Upper lobe of right lung (tissue), 1 donor: ENCODE measurements at places on chromosomes 1 and 21.

GRCh38 chr1:17839641-17840196 is 84.6 kb downstream of the ACTL8 start:
- peak; percentile 35 for DNase-seq

DNA sequence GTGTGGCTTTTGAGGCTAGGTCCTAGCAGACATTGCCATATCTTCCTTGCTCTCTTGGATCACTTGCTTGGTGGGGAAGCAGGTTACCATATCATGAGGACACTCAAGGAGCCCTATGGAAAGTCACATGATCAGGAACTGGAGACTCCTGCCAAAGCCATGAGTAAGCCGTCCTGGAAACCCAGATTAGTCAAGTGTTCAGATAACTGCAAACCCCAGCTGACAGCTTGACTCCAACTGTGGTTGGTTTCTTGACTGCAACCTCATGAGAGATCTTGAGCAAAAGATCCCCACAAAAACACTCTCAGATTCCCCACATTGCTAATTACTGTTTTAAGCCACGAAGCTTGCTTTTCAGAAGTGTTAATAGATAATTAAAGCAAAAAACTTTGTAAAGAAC is 58.6 kb downstream of the CACNA1E start:
- DNase-seq = no peak

- no peak for DNase-seq
Measured at GRCh38 chr21:38878379-38879179, 72.8 kb downstream of the ETS2 start.

DNA sequence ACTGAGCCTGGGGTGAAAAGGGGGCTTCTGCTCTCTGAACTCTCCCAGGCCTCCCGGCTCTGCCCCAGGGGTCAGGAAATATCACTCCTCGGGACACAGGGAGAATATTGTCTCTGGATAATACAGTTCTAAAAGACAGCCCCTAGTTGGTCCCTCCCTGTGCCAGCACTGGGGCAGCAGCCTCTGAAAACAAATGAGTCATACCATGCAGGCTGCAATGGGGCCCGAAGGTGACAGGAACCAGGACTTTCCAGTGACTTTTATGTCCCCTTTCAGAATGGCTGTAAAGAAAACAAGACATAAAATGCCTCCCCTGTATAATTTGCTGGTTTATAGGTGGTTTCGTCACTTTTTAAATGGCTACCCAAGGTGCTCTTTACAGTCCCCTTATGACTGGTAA is 360.0 kb downstream of the NPHP4 start:
- DNase-seq = no peak

DNA sequence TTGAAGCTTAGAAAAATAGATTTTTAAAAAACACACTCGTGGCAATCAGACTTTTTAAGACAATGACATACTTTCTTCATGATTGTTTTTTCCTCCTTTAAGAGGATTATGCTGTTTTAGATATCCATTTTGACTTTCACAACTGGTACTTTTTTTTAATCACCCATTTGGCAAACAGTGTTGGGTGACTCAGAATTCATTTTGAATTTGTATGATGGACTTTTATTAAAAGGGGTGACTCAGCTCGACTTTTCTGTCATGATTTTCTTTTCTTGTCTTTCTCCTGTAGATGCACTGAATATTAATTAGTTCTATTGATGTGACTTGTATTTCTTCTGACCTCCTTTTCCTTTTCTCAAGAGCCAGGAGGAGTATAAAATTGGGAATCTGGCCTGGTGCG is 44.7 kb downstream of the FMN2 start:
- DNase-seq = no peak

GRCh38 chr1:30335389-30335996 is 387.9 kb downstream of the MATN1 start:
- no peak for DNase-seq

DNA sequence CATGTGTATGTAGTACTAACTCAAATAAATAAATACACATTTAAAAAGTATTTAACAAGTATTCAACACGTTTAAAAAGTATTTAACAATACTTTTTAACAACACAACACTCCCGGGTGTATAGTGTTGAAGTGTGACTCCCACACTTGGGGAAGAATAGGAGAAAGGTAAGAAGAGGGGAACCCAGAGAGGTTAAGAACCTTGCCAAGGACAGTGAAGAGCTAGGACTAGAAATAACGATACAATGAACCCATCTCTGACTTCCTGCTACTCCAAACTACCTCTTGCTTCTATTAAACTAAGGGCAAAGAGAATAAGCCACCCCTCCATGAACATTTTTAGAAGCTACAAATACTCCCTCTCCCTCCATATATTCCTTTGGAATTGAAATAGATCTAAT is 1.7 kb upstream of the GFI1 start:
- DNase-seq = no peak

GRCh38 chr1:25618433-25618808 is 1.8 kb downstream of the MAN1C1 start:
- DNase-seq = no peak
